ENCODE measurements at places on chromosomes 12 and 14.

DNA sequence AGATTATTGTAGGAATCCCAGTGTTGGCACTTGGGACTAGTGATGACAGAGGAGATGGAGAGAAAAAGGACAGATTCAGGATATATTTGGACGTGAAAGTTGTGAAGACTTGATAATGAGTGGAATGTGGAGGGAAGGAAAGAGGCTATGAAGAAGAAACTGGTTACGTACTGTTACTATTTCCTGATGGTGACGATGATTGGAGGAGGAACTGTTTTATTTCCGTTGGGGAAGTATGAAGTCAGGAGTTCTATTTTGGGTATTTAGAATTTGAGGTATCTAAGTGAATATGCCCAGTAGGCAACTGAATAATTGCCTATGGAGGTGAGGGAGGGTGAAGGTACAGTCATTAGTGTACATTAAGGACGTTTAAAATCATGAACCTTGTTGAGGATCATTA lies 207.2 kb downstream of the TMTC2 start:
- no peak for DNase-seq

GRCh38 chr12:122729583-122730214 lies 945 bp downstream of the HCAR1 start:
- no peak for DNase-seq

GRCh38 chr12:103557628-103558010 lies 29.5 kb upstream of the STAB2 start:
- no peak for DNase-seq

GRCh38 chr14:86940106-86940505 lies 1052.9 kb downstream of the GALC start:
- DNase-seq = no peak

- peak; percentile 93 for DNase-seq
Observed at GRCh38 chr12:80268924-80269749, 169.8 kb downstream of the OTOGL start.

DNA sequence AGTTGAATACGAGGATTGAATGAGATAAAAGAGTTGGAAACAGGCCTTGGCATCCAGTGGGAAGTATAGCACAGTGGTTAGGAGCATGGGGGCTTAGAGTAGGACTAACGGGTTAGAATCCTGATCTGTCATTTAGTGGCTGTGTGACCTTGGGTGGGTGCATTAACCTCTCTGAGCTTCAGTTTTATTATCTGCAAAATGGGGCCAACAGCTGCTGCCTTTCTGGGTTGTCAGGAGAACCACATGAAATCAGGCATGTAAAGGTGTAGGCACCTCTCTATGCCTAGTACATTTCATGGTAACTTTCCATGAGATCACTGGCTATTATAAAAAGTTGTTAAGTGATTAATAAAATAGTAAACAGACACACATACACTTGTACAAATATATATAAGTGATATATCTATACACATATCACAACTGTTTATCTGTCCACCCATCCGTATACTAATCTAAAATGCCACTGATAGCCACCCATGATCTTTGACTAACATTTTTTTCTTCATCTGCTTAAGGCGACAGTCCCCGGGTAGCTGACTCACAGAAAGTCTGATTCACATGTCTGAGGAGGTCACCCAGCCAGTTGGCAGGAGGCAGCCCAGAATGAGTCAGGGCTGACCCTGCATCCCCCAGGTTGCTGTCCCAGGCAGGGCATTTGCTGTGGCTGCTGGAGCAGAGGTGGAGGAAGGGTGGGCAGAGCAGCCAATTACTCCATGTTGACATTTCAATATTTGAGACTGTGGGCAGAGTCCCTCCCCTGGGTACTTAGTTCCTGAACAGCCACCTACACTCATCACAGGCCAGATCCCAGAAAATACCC lies 125.6 kb upstream of the NOS1 start:
- peak; percentile 37 for DNase-seq

DNA sequence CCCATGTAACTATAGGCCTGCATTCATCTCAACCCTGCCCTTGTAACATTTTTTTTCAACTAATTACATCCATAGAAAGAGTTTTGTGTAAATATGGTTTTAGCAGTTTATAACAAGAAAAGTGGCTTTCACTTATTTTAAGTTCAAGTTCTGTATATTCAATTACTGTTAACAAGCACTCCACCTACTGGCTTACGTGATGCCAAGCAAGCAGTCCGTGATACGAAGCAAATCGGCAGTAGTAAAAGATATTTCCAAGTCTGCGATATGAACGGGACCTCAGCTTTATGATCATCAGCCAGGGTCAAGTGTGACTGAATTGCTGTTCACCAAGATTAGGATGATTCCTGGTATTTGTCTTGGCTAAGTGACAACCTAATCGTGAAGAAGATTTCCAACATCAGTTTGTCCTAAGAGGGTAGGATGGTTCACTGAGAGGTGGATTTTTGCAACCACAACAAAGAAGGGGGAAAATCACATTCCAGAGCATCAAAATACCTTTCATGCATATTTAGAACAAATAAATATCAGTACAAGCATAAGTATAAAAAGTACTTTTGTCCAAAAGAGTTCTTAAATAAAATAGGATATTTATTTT lies 456.2 kb downstream of the FOXG1 start:
- DNase-seq = peak; percentile 53

DNA sequence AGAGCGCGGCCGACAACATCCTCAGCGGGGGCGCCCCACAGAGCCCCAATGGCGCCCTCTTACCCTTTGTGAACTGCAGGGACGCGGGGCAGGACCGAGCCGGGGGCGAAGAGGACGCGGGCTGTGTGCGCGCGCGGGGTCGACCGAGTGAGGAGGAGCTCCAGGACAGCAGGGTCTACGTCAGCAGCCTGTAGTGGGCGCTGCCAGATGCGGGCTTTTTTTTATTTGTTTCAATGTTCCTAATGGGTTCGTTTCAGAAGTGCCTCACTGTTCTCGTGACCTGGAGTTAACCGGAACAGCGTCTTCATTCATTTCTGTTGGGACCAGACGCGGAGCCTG lies 103.8 kb upstream of the FKBP4 start:
- peak; percentile 38 for DNase-seq

DNA sequence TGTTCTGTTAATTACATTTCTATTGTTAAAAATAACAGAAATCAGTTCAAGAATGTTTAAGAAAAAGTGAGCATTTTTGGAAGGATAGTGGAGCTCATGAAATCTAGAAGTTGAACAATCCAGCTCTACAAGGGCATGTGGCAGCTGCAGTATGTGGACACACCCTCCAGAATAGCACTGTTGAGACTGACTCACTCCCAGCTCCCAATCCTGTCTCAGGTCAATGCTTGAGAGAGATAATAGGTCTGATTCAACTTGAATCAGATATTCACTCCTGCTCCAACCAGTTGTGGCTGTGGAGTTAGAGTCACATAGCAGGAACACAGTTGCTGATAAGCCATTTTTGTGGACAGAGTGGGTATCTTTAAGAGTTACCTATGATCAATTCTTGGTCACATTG lies 113.0 kb upstream of the NTF3 start:
- DNase-seq = peak; percentile 77

GRCh38 chr12:121829250-121829918 lies 25.6 kb downstream of the SETD1B start:
- no peak for DNase-seq

DNA sequence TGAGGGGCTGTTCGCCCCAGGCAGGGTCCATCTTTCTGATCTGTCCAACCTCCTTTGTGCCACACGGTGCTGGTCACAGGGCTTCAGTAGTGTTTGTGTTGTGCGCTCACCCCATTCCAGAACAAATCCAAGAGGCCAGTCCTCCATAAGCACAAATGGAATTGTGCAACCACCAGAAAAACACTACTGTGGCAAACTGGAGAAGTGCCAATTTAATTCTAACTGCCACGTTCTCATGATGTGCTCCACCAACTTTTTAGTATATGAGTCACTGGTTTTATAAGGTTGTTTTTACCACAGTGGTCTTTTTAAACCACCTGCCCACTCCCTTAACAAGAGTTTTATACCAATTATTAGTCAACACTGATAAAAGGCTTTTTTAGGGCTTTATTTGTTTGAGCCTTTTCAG lies 380.2 kb downstream of the NAV3 start:
- DNase-seq = peak; percentile 78

DNA sequence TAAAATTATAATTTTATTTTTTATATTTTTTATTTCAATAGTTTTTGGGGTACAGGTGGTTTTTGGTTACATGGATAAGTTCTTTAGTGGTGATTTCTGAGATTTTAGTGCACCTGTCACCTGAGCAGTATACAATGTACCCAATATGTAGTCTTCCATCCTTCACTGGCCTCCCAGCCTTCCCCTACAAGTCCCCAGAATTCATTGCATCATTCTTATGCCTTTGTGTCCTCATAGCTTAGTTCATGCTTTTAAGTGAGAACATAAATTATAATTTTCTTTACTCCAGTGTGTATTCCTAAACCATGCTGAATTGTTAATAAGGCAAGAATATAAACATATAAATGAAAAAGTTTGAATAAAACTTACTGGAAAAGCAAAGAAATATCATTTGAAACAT lies 19.1 kb upstream of the NFKBIA start:
- no peak for DNase-seq

GRCh38 chr12:49730568-49731101 lies 10.7 kb upstream of the TMBIM6 start:
- DNase-seq = no peak

DNA sequence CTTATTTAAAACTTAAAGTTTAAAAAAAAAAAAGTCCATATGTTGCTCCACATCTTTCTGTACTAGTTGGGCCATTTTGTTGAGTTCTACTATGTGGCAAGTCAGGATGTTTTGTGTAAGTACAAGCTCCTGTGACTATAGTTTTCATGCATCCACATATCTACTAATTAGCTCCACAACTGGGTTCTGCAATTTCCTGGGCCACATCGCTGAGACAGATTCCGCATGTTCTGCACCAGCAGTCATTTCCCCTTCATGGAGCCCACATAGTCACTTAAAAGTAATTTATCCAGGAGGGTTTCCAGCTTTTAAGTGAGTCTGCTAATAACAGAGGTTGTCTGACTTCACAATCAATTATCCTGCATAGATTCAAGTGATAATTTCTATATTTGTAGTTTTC lies 461.4 kb downstream of the ZFP36L1 start:
- peak; percentile 22 for DNase-seq

DNA sequence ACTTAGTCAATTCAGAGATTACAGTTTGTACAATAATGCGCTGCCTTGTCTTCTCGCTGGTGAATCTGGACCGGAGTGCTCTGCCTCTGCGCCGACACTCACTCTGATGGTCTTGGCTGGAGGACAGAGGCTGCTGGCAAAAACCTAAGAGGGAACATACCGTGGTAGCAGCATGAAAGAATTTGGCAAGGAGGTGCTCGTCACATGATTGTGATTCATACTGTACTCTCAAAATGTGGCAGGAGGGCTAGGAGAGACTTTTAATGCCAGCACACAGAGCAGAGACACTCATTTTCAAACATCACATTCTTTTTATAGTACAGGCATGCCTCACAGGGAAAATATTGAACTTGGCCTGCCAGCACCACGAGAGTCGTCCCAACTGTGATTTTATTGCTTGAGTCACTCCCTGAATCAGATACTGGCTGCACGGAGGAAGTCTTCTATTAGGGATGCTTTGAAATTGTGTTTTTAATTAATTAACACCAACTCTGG lies 67.8 kb downstream of the HMGA2 start:
- DNase-seq = peak; percentile 100

GRCh38 chr14:103704708-103705107 lies 10.5 kb downstream of the XRCC3 start:
- DNase-seq = no peak

- no peak for DNase-seq
Observed at GRCh38 chr14:96951511-96951910, 154.3 kb downstream of the VRK1 start.

GRCh38 chr12:79691511-79692248 lies 916 bp upstream of the PAWR start:
- DNase-seq = peak; percentile 69

GRCh38 chr12:38915429-38916182 lies 10.2 kb upstream of the CPNE8 start:
- DNase-seq = no peak

- DNase-seq = peak; percentile 18
Observed at GRCh38 chr14:98138666-98139065, 1133.3 kb downstream of the BCL11B start.

- peak; percentile 72 for DNase-seq
Observed at GRCh38 chr14:50773632-50774541, 57.1 kb downstream of the NIN start.

DNA sequence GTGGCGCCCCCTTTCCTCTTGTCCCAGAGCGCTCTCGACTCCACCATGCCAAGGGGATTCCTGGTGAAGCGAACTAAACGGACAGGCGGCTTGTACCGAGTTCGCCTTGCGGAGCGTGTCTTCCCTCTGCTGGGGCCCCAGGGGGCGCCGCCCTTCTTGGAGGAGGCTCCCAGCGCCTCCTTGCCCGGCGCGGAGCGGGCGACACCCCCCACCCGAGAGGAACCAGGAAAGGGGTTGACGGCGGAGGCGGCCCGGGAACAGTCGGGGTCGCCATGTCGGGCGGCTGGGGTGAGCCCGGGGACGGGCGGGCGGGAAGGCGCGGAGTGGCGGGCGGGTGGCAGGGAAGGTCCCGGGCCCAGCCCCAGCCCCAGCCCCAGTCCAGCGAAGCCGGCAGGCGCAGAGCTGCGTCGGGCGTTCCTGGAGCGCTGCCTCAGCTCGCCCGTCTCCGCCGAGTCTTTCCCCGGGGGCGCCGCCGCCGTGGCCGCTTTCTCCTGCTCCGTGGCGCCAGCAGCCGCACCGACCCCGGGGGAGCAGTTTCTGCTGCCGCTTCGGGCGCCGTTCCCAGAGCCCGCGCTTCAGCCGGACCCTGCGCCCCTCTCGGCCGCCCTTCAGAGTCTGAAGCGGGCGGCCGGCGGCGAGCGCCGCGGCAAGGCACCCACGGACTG lies 376 bp downstream of the INSM2 start:
- DNase-seq = peak; percentile 13

- no peak for DNase-seq
Observed at GRCh38 chr12:121061831-121062230, 22.8 kb upstream of the OASL start.

GRCh38 chr14:94701861-94702370 lies 68.0 kb downstream of the GSC start:
- no peak for DNase-seq

DNA sequence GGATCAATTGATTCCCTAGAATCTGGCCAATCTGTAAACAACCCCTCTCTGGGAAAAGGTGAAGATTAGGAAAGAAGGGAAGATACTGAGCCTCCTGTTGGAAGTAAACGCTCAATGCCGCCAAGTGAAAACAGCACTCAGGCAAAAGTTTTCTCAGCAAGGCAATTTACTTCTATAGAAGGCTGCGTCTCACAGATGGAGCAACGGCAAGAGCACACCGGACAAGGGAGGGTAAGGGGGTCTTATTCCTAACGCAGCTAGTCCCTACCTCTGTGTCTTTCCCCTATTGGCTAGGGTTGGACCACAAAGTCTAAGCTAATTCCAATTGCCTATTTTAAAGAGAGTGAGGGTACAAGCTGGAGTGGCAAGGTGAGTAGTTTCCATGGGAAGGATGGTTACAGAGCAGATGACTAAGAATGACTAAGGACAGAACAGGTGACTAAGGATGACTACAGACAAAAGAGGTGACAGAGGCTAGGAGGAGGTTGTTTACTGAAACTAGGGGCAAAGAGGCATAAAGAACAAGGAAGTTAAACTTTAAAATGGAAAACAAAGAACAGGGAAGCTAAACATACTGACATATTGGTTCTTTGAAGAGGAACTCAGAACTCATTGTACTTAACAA lies 5.6 kb upstream of the TTC9 start:
- no peak for DNase-seq

Data from fibroblast of skin of right quadriceps (primary cell).